ENCODE measurements at places on chromosomes 7 and 10. TPM values are rescaled to one million over a fixed set of nuclear protein-coding genes. Genes with fewer than 3 reads are reported as not detected.

Gene NUTM2E
- 0.19 TPM for total RNA-seq

Gene LIPF
- total RNA-seq = 0.18 TPM

Gene GLI3
- 10.9 TPM for total RNA-seq

Gene LLCFC1
- total RNA-seq = not detected

Gene GSAP
- 2.7 TPM for total RNA-seq

Gene TRIM50
- total RNA-seq = not detected

Gene BAG3
- total RNA-seq = 70.9 TPM

Gene TOMM7
- 82.3 TPM for total RNA-seq

Gene FAM131B
- 1.6 TPM for total RNA-seq

Gene MYO1G
- not detected for total RNA-seq

Gene LIPN
- not detected for total RNA-seq

Gene HOGA1
- 0.12 TPM for total RNA-seq

Gene DIP2C
- total RNA-seq = 13.5 TPM

Gene SCIN
- 0.58 TPM for total RNA-seq

Gene TCF7L2
- 15.5 TPM for total RNA-seq

Gene PDE6C
- total RNA-seq = not detected

Gene ZNF394
- 19.0 TPM for total RNA-seq

Gene NPVF
- not detected for total RNA-seq

Gene ELFN1
- 1.5 TPM for total RNA-seq

Gene EN2
- not detected for total RNA-seq

Gene HMX2
- total RNA-seq = not detected

Gene WNT16
- not detected for total RNA-seq

Gene CYP3A7
- not detected for total RNA-seq

Gene CYP3A4
- total RNA-seq = not detected

Gene TACC2
- total RNA-seq = 39.6 TPM

Gene SLC16A9
- total RNA-seq = 1.5 TPM

Gene HTR7
- total RNA-seq = 0.58 TPM

Gene OR2A12
- total RNA-seq = not detected

Gene MMP21
- not detected for total RNA-seq

Gene PRSS2
- 3.0 TPM for total RNA-seq

Gene LEP
- total RNA-seq = not detected

Gene WASHC2C
- 49.2 TPM for total RNA-seq

Gene FZD1
- total RNA-seq = 8.4 TPM

Gene SLC13A4
- not detected for total RNA-seq

Gene FGL2
- total RNA-seq = not detected
